ENCODE measurements at places on chromosomes 13 and 19.

DNA sequence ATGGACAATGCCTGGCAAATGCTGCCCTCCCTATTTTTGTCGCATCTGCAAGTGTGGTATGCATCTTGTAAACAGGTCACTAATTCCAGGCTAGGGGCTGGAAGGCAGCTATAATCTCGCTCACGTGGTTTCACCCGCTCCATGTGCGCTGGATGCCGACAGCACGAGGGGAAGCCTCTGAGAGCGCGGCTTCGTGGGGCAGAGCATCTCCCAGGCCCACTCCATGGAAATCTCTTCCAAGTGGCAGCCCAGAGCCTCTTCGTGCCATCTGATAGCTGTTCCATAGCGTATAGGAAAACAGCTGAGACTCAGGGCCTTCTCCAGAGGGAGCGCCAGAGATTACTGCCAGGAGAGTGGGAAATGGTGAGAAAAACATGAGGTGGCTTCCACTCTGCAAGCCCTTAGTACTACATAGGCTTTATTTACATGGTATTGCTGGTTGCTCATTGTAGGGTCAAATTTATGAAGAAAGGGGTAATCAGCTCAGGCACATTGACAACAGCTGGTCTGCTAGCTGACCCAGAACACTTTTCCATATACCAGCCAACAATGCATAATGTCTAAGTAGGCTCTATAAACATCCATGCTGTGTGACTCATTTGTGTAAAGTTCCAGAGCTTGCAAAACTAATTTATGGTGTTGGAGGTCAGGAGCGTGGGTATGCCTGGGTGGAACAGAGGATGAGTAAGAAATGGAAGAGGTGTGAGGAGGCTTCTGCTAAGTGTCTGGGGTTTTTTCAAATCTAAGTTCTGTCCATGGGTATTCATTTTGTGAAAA lies 165.2 kb downstream of the SHISA2 start:
- no peak for DNase-seq

- DNase-seq: no peak
Observed at GRCh38 chr13:40484101-40484800, 182.2 kb downstream of the FOXO1 start.

GRCh38 chr13:24209138-24209537 lies 48.6 kb downstream of the SPATA13 start:
- DNase-seq: no peak

DNA sequence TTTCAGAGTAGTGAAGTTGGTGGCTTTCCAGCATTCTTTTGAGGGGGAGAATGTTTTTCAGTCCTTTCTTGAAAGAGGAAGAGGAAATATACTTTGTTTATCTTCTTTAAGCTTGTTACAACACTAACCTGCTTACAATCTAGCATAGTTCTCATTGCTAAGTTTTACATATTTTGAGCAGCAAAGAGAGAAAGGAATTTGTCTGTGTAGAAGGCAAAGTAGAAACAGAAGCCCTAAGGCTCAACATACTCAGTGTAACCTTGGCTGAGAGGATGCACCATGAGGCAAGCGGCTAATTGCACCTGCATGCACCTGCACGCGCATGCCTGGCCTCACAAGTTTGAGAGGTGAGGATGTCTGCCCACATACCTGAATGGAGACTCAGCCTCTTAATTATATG lies 2.2 kb downstream of the FRY start:
- DNase-seq: no peak

GRCh38 chr13:109724603-109725002 lies 61.8 kb downstream of the IRS2 start:
- no peak for DNase-seq

GRCh38 chr19:10211061-10211460 lies 16.3 kb upstream of the DNMT1 start:
- no peak for DNase-seq

DNA sequence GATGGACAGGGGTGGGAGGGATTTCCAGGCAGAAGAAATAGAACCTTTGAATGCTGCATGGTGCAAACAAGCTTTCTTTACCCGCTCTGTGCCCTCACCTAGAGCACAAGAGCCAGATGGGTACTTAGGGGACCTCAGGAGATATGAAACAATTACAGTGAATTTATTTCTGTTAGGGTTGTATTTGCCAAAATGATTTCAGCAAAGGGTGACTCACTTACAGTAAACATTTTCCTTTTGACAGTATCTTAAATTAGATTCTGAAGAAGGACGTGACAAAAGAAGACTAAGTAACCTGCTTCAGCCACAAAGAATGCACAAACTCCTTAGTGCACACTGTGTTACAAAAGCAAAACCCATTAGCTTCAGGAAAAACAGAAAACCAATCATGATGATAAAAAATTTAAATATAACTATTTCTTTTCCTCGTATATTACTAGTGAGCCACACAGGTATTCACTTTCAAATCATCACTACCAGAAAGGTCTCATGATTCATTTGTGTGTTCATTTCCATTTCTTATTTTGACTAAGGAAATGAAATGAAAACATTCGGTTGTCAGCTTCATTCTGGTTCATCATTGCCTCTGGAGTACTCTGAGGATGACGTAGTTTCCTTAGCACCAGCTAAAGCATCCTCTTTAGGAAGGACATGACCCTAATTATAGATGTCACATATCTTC lies 158.8 kb downstream of the NHLRC3 start:
- DNase-seq: no peak

GRCh38 chr19:36987091-36987490 lies 71.0 kb downstream of the ZNF568 start:
- DNase-seq: no peak

GRCh38 chr19:55372316-55373081 lies 2.2 kb upstream of the IL11 start:
- DNase-seq: no peak

GRCh38 chr19:45385392-45386221 lies 15.2 kb upstream of the ERCC2 start:
- no peak for DNase-seq

GRCh38 chr13:49421391-49421790 lies 22.5 kb downstream of the CAB39L start:
- no peak for DNase-seq

DNA sequence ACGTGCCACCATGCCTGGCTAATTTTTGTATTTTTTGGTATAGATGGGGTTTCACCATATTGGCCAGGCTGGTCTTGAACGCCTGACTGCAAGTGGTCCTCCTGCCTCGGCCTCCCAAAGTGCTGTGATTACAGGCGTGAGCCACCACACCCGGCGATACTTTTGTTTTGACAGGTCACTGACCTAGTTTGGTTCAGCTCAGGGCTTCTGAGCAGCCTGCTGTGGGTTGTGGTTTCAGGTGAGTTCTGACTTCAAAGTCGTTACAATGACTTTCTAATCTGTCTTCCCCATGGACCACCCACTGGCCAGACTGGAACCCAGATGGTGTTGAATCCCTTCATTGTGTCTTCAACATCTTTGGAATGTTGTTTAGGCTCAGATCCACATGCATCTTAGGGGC lies 73.8 kb downstream of the TRPM4 start:
- no peak for DNase-seq

GRCh38 chr19:33530842-33531241 lies 9.3 kb upstream of the PEPD start:
- DNase-seq: no peak
